NCI-H1930 (cell line): ENCODE measurements at places on chromosomes 5 and 9.

DNA sequence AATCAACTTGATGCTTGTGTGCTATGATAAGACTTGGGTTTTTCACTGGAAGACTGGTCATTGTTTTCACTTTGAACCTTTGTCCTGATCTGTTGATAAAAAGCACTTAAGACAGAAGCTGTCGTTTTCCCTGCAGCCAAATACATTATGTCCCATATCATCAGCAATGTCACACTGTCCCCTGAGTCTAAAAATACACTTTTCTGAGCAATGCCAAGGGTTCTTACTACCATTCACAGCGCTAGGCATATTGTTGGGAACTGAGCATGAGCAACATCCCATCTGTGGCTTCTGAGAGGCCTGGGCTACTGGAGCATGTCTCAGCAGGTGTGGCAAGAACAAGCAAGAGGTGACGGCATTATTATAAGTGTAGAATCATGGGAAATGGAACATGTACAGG, 81.8 kb downstream of the SEMA6A start:
- no peak for DNase-seq

GRCh38 chr9:136544964-136545691, 720 bp downstream of the NOTCH1 start:
- DNase-seq, result no peak

DNA sequence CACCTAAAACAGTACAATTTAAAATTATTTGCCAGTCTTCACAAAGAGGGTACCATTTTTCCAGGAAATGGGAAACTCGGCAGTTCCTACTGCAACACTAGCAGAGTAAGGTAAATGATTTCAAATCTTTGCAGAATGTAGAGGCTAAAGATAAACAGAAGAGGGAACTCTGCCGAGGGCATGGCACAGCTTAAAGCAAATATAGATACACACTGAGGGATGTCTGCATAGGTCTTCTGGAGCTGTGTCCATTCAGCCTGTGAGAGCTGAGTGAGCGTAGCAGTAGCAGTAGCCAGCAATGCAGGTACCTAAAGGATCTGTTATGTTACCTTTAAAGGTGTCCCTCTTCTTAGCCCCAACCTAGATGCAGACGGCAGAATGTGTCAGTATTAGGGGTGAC, 17.5 kb downstream of the CDKL3 start:
- DNase-seq, result no peak

DNA sequence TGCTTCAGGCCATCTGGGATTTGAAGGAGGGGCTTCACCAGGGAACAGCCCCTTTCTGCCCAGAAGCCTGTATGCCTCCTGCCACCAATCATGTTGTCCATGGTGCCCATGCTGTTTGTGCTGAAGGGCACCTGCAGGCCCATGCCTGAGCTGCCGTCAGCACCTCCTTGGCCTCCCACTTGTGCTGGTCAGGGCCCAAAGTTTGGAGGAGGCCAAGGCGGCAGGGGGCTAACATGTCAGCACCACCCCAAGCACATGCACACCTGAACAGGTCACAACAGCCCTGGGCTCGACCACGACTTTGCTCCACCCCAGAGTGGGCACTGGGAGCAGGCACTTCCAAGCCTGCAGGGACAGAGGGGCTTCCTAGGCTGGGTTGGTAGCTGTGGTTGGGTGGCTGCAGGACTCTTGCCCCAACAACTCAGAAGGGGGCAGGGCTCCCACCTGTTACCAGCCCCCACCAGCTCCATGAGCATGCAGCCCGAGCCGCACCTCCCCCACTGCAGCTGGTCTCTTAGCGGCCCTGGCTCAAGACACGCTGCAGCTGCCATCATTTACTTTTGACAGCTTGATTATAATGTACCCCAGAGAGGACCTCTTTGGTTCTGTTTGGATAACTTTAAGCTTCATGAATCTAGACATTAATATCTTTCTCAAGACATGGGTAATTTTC, 19.8 kb upstream of the NFIL3 start:
- DNase-seq, result no peak

GRCh38 chr9:125756518-125756917, 9.3 kb downstream of the PBX3 start:
- no peak for DNase-seq

GRCh38 chr5:62578540-62578939, at the start of gene LRRC70:
Gene LRRC70, plus strand, starts transcription at chr5:62578819. Its CDS starts 620 bp downstream, at chr5:62579439.
- no peak for DNase-seq

DNA sequence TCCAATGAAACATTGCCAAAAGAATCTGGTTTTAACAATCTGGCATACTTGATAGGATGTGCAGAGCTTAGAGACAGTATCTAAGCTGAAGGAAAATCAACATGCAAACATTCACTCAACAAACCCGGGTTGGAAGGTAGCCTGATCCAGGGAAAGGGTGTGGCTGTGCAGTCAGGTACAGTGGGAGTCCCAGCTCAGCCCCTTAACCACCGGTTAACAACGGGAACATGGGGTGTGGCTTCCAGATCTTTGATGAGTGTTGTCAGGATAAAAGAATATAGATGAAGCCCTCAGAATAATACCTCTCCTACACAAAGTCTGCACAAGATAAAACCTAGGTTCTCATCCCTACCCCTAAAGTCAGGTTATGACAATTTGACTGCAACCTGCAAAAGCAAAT, 127.3 kb downstream of the CDK5RAP2 start:
- no peak for DNase-seq

DNA sequence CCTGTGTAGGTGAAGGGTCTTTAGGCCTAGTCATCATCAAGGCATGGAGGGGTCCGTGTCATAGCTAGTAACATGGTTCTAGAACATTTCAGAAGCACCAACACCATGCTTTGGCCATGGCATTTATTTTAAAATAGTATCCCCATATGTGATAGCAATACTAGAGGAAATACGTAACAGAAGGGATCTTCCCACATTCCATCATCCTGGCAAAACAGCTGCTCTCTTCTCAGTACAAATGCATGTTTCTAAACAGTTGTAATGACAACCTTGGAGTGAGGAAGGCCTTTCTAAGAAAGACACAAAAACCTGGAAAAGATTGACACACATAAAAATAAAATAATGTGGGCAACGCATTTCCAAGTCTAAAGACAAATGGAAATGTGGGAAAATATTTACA, 97.6 kb downstream of the GADD45G start:
- DNase-seq, result no peak

DNA sequence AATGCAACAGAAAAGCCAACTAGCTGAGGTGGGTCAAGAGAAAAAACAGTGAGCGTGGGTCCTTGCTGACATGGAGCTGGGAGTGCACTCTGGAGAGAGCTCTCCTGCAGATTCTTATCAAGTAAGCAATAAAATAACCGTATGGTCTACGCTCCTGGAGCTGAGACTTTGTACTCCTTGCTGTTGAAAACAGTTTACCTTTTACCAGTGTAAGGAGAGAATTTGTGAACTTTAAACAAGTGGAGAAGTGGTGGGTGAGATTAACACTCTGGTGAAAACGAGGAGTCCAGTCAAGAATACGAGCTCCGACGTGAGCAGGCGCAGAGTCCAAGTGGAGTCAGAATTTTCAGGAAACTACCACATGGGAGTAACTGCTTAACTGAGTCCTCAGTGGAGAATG, 156.1 kb upstream of the ERCC6L2 start:
- DNase-seq, result no peak
